ENCODE measurements at places on chromosomes 1 and 21. TPM values are rescaled to one million over a fixed set of nuclear protein-coding genes. Genes with fewer than 3 reads are reported as not detected.

The USP25 gene
- 58.9 TPM for polyA plus RNA-seq

The GNG4 gene
- 5.2 TPM for polyA plus RNA-seq

The PTPN22 gene
- polyA plus RNA-seq = 0.57 TPM

The SPATA17 gene
- polyA plus RNA-seq = 17.0 TPM

The IFI44 gene
- 21.8 TPM for polyA plus RNA-seq

The OR6K3 gene
- 0.10 TPM for polyA plus RNA-seq

The SRM gene
- 41.3 TPM for polyA plus RNA-seq

The GPR157 gene
- 1.4 TPM for polyA plus RNA-seq

The NR5A2 gene
- polyA plus RNA-seq = 2.0 TPM

The KCND3 gene
- 1.8 TPM for polyA plus RNA-seq

The TSTD1 gene
- 44.4 TPM for polyA plus RNA-seq

The RNF207 gene
- 40.6 TPM for polyA plus RNA-seq

The OBSCN gene
- polyA plus RNA-seq = 40.0 TPM

The S100B gene
- 3.2 TPM for polyA plus RNA-seq

The SPATA21 gene
- polyA plus RNA-seq = 0.40 TPM

The TMEM240 gene
- 3.7 TPM for polyA plus RNA-seq

The S100A14 gene
- polyA plus RNA-seq = 16.8 TPM
